ENCODE measurements at places on chromosomes 2 and 18.

- no peak for DNase-seq
Measured at GRCh38 chr2:28341208-28341891, 51.3 kb upstream of the FOSL2 start.

DNA sequence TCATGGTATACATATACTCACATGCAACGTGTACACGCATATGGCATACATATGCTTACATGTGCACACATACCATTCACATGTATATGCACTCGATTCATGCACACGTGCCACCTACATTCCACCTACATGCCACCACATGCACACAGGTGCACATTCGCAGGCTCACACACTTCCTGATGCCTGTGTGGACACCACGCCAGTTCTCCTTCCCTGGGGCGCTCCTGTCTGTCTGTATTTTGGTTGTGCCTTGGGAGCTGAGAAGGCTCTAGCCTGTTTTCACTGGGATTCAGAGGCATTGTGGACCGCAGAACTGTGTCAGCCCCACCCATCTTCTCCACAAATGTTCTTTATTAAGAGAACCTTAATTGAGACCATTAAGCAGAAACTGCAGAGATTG lies 96.6 kb upstream of the CTDP1 start:
- no peak for DNase-seq

- DNase-seq = no peak
Measured at GRCh38 chr2:37590119-37590571, 81.3 kb downstream of the CDC42EP3 start.

DNA sequence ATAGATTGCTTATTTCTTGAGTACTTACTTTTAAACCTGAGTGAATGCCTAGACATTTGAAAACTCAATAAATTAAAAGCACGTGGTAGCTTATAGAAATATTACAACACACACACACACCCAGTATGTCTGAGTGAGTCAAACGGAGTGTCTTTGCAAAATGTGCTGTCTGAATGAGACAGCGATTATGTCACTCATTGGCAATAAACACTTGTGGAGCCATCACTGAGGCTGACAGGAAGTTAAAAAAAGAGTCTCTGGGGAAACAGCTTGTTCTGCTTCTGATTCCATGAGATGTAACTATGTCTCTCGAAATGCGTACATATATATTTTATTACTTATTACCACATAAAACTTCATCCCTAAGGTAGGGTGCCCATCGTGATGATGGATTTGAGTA lies 22.3 kb upstream of the VPS4B start:
- no peak for DNase-seq

- no peak for DNase-seq
Measured at GRCh38 chr2:235690809-235691450, 197.1 kb downstream of the AGAP1 start.

DNA sequence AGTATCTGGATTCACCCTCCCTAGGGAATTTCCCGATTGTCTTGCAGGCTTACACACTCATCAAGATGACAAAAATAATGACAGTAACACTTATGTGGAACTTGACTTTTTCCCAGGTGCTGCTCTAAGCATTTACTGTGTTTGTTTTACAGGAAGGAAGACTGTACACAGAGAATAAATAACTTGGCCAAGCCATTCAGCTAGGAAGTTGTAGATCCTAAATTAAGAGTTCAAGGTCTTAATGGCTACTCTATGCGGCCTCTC lies 549 bp upstream of the DPP4 start:
- no peak for DNase-seq

- peak; percentile 71 for DNase-seq
Measured at GRCh38 chr2:157596992-157597681, 31.5 kb downstream of the ACVR1C start.

DNA sequence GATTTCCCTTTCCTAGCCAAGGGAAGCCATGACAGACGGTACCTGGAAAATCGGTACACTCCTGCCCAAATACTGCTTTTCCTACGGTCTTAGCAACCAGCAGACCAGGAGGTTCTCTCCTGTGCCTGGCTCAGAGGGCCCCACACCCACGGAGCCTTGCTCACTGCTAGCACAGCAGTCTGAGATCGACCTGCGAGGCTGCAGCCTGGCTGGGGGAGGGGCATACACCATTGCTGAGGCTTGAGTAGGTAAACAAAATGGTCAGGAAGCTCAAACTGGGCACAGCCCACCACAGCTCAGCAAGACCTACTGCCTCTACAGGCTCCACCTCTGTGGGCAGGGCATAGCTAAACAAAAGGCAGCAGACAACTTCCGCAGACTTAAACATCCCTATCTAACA lies 6.8 kb upstream of the CD207 start:
- no peak for DNase-seq

DNA sequence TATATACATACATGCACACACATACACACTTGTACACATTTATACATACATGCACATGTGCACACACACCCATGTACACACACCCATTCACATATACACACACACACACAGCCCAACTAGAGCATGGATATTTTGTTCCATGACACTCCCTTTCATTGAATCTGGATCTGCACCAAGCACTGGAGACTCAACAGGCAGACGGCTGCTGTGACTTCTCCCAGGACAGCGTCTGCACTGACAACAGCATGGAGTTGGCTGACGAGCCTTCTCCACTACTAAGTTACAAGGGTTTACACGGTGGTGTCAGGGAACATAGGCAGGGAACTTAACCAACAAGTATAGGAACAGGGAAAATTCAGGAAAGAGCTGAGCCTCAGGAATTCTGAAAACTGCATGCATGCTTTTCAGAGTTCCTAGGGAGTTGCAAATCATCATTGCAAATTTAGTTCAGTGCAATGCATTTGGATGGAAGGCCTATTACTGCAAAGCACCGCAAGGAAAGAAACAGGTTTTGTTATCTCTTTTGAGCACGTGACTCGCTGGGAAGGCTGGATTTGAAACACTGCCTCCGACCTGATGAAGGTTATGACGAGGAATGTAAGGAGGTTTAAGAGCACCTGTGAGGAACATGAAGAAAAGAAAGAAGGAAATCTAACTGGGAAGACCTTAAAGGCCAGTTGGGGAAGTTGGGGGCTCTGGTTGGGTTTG lies 35.9 kb downstream of the TMEM18 start:
- no peak for DNase-seq

DNA sequence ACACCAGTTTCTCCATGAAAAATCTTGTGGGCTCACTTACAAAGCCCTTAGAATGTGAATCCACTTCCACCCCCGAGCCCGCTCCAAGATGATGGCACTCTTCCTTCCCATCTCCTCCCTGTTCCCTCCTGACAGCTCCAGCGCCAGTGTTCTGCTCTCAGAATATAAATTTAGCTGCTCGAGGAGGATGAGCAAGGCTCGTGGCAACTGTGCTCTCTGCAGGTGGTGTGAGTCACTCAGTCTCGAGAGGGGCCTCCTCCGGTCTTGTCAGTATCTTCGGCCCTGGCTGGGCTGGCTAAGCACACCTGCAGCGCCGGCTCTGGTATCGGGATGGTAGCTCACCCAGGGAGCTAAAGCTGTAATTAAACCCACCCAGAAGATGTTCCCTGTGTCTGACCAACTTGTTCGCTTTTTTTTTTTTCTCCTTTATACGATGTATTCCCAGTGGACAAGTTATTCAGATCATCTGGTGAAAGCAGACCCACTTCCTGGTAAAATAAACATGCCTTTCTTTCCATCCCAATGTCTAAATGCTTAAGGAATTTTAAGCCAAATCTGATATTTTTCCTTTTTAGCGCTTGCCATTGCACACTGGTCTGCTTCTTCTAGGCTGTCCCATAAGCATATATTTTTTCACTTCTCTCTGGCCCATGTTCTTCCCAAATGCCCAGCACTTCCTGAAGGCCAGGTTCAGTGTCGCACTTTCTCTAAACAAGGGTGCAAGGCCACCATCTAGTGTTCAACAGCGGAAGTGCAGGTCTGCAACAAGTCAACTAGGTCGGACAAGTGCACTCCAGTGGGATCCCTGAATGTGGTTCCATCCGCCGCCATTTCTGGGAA lies 31.4 kb upstream of the YPEL5 start:
- peak; percentile 84 for DNase-seq

DNA sequence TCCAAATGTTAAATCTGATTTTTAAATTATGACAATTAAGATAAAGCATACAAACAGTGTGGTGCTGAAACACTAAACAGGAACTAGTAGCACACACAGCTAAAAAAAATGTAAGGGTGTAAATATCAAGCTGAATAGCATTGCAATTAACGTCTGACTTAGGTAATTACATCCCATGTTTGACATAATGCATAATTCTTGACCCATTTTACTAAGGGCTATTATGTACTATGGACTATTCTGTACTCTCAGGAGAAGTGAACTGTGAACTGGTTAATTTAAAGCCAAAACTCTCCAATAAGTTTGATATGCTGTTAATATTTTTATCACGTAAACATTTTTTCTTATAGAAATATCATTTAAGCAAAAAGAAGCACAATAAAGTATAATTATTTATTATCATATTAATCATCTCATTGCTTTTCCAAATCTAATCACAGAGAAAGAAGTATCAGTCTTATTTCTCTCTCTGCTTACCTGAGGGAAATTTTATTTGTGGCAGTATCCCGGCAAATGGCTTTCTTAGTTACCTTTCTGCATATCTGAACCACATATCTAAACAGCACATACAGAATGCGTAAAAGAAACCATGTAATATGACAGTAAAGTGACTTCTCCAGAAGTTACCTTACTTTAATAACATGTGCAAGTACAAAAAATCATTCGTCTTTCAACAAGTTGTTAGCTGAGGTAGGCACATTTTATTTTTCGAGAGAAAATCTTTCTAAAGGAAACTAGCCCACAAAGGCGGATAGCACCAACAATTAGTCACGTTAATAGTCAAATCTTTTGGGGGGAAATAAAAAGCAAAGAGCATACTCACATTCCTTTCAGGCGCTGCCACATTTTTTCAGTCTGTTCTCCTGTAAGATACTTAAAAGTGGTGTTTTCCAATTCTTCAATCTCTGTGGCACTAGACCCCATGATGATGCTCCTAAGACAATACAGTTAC lies 94.9 kb upstream of the PDE1A start:
- DNase-seq = no peak

DNA sequence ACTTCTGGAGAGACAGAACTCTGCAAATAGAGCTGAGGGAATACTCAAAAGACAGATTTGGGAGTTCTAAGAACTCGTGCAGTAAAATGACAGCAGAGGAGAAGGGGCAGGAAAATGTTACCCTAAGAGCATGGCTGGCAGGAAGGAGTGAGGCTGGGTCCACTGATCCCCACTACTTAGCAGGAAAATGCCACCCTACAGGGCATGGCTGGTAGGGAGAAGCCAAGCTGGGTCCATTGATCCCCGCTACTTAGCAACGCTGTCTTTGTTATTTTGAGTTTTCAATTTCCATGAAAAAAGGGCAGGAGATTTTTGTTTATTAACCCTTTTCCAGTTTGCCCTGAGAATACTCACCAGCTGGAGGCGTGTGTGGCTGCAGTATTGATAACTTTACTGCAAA lies 100.3 kb upstream of the TMEM200C start:
- no peak for DNase-seq

GRCh38 chr2:26605999-26606846 lies 34.9 kb downstream of the CIB4 start:
- DNase-seq = no peak

DNA sequence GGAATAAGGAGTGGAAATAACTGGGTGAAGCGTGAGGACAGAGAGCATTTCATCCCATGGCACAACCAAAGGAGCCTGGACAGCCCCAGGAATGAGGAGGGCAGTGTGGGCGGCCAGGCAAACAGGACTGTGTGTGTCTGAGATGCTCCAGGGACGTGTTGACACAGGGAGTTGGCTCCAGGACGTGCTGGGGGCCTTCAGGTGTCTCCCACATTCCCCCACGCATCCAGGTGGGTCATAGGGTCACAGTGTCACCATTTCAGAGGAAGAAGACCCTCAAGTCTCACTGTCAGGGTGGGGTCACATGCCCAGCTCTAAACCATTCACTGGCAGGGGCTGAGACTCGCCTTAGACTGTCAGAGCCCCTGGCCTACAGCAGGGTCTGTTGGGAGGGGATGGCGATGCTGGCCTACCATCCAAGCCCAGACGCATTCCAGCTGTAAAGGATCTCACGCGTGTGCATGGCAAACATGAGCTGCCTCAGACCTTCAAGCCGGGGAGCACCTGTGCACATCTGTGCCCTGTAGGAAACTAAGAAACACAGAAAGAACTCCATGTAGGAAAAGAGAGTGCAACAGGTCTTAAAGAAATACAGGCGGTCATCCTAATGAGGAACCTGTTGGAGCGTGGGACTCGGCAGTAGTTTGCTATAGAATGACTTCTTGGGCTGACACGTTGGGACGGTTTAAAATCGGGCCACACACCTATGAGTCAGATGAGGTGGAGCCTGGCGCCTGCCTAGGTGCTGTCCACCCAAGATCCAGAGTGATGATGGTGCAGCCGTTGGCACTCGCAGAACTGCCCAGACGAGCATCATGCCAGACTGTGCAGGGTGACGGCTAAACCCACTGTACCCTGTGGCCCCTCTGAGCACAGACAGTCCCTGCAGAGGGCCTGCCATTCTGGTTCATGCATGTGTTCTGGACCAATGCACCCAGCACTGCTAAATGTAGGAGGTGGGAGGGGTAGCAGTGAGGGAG lies 17.3 kb downstream of the PARD6G start:
- DNase-seq = no peak

DNA sequence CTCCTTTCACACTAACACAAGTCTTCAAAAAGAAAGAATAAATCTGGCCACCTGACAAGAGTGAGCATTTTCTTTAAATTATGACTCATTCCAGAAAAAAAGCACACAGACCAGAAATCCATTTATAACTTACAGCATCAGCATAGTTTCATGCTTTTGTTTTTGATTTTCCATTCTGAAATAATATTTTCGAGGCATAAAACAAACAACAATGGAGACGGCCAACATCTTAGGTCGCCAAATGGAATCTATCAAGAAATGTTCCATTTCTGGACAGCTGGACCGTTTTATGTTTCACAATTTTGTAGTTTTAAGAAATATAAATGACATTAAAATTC lies 165.4 kb upstream of the ZFP36L2 start:
- DNase-seq = no peak

- peak; percentile 57 for DNase-seq
Measured at GRCh38 chr18:12307701-12308385, at the start of gene TUBB6. Gene TUBB6, plus strand, starts transcription at chr18:12308241. Its CDS starts 52 bp downstream, at chr18:12308293.

GRCh38 chr2:212330263-212330662 lies 208.3 kb downstream of the ERBB4 start:
- no peak for DNase-seq

GRCh38 chr2:10940596-10940995 lies 28.9 kb downstream of the KCNF1 start:
- no peak for DNase-seq

DNA sequence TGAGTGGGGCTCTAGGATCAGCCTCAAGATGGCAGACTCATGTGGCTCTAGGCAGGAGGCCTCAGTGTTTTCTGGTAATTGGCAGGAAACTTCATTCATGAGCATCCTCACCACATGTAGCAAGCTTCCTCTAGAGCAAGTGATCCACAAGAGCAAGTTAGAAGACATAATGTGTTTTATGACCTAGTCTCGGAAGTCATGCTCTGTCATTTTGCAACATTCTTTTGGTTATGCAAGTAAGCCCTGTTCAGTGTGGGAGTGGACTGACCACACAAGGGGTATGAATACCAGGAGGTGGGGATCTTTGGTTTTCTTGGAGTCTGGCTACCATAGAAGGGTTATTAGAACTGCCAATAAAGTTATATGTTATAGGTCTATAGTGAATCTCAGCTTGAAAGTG lies 66.8 kb upstream of the STK39 start:
- no peak for DNase-seq

GRCh38 chr2:193808877-193809276 lies 1614.1 kb upstream of the TMEFF2 start:
- no peak for DNase-seq

All from activated CD8-positive, alpha-beta T cell treated with anti-CD3 and anti-CD28 coated beads for 36 hours (primary cell).